ENCODE measurements at places on chromosomes 7 and 10.

- DNase-seq: no peak
Observed at GRCh38 chr7:12890586-12890985, 203.2 kb downstream of the ARL4A start.

- no peak for DNase-seq
Observed at GRCh38 chr7:107659666-107660065, 962 bp upstream of the SLC26A4 start.

DNA sequence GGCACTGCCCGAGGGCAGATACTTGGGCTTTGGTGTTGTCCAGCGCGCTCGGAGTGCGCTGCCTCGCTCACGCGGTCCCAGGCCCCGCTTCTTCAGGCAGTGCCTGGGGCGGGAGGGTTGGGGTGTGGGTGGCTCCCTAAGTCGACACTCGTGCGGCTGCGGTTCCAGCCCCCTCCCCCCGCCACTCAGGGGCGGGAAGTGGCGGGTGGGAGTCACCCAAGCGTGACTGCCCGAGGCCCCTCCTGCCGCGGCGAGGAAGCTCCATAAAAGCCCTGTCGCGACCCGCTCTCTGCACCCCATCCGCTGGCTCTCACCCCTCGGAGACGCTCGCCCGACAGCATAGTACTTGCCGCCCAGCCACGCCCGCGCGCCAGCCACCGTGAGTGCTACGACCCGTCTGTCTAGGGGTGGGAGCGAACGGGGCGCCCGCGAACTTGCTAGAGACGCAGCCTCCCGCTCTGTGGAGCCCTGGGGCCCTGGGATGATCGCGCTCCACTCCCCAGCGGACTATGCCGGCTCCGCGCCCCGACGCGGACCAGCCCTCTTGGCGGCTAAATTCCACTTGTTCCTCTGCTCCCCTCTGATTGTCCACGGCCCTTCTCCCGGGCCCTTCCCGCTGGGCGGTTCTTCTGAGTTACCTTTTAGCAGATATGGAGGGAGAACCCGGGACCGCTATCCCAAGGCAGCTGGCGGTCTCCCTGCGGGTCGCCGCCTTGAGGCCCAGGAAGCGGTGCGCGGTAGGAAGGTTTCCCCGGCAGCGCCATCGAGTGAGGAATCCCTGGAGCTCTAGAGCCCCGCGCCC lies at the start of gene NPY:
Gene NPY, plus strand, starts transcription at position 294 of the 802 bp plus-strand sequence. CDS start 1,051 bp downstream, outside the sequence.
- DNase-seq: no peak

GRCh38 chr10:5761220-5761619 lies 52.0 kb downstream of the GDI2 start:
- DNase-seq: no peak

DNA sequence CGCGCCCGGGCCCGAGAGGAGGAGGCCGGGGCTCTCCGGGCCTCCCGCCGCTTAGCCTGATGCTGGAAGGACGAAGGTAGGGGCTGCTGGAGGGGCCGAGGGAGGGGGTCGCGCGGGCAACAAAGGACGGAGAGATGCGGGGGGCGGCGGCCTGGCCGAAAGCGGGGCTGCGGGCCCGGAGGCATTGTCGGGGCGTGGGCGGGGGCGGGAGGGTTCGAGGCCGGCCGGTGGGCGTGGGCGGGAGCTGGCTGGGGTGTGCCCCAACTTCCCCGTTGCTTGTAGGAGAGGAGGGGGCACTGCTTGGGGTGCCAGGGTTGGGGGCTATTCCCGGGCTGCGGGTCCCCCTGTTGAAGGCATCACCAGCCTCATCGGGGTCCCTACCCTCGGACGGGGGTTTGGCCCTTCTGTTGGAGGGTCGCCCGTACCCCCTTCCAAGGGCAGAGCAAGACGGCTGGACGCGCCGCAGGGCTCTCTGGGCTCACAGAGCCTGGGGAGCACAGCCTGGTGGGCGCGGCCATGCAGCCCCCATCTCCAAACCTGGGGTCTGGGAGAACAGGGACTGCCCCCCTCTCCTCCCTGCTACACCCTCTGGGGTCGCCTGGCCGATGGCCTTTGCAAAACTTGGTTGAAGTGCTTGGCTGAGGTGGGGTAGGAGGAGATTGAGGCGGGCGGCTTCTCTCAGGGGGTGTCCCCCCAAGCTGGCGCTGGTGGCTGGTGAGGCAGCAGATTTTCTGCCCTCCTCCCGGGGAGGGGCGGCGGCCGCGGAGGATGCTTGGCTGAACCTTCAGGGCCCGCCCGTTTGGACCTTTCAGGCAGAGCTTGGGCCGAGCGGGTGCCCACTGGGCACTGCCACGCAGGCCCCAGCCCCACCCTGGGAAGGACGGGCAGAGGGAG lies 699 bp downstream of the CLIP2 start:
- no peak for DNase-seq

- DNase-seq: no peak
Observed at GRCh38 chr7:40675741-40676140, 540.9 kb downstream of the SUGCT start.

DNA sequence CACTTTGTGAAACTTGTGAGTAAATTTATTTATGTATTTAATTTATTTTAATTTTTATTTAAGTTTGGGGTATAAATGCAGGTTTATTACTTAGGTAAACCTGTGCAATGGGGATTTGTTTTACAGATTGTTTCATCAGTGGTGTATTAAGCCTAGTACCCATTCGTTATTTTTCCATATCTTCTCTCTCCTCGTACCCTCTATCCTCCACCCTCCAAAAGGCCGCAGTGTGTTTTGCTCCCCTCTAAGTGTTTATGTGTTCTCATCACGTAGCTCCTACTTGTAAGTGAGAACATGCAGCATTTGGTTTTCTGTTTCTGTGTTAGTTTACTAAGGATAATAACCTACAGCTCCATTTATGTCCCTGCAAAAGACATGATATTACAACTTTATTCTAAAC lies 145.4 kb upstream of the SMIM30 start:
- peak; percentile 27 for DNase-seq

DNA sequence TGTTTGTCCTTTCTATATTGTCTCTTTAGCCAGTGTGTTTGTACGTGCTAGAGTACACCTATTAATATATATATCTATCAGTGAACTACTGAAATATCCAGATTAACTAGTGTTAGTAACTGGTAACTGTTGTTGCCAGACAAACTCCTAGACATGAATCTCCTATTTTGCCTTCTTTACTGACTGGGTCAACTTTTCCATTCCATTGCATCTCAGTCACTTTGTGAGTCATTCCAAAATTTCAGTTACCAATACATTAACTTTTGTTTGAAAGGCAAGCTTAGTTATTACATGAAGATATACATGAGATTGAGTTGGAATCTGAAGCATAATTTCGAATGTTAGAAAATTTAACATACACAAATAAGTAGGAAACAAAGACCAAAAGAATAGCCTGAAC lies 51.4 kb downstream of the BTAF1 start:
- DNase-seq: no peak

DNA sequence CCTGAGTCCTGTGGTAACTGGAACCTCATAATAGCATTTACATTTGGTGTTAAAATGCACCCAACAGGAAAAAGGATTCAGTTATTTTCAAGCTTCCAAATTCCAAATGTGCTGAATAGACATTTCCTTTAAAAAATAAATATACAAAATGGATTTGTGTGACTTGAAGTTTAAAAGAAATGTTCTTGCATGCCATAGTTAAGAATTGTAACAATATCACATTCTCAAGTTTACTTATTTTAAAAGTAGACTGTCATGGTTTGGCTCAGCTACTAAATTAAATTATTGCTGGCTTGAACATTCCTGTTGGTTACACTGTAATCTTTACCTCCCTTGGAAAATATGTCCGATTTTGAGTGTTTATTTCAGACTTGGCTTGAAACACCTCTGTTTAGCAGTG lies 31.5 kb downstream of the BICC1 start:
- DNase-seq: no peak

DNA sequence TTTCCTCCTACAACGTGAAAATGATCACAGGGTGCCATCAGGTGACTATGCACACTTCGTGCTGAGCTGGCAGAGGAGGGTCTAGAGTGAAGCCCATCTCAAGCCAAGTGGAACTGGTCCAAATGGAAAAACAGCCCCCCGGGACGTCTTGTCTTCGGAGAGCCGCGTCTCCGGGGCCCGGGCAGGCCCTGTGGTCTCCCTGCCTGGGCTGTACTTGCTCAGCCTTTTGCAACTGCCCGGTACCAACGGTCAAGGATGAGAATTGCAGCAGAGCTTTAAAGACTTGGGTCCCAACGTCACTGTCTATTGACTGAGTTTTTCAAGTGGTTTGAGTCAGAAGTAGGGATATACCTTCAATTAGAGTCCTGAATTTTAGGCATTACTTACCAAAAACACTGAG lies 315.5 kb downstream of the PTPRN2 start:
- no peak for DNase-seq

DNA sequence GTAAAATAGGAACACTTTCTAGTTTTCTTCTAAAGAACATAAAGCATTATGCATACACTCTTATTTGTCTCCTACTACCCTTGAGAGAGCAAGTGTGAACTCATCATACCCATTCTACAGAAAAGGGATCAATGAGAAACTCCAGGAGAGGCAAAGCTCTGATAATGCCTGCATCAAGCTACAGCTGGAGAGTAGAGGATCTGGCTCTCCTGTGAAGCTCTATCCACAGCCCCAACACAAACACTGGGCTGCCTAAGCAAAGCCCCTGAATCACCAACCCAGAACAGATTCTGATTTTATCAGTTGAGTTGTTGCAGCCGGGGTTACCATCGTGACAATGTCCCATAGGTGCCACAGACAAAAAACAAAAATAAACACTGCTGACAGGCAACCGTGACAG lies 74.9 kb downstream of the NUDCD3 start:
- DNase-seq: no peak

GRCh38 chr10:30059209-30060107 lies at the start of gene JCAD:
Gene JCAD (minus strand): TSS chr10:30059586. CDS start chr10:30047812, 11,774 bp downstream.
- DNase-seq: no peak

DNA sequence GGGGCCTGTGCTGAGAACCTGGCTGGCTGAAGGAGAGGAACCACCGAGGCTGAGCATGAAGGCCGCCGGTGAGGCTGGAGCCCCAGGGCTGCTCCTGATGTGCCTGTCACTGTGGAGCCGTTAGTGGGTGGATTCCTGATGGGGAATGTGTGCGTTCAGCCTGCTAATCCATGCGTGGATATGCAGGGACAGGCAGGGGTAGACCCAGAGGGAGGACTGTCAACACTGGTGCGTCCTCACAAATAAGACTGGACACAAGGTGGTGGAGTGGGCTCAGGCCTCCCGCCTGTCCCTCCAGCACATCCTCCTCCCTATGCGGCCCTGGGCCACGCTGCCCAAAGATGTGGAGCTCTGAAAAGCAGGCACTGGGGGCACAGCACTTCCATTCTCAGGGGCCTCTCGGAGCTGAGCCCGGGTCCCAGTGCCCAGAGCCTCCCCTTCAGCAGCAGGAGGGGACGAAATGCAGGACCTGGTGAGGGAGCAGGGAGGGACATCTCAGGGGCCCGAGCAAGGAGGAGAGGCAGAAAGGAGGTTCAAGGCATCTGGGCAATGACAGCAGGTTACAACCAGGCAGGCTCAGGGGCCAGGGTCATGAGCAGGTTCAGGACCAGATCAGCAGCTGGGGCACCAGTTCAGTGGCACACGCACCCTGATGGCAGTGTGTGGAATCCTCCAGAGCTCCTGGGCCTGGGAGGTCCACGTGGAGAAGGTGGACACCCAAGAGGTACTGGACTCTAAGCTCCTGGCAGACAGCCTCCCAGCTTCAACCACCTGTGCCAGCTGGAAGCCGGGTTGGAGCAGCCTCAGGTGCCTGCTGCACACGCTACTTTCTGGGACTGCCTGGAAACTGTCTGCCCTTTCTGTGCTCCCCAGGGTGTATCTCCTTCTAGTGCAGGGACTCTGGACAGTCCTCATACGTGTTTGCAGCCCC lies 33.5 kb upstream of the ANTXRL start:
- no peak for DNase-seq

GRCh38 chr7:103660455-103661371 lies 214.7 kb upstream of the SLC26A5 start:
- DNase-seq: no peak

DNA sequence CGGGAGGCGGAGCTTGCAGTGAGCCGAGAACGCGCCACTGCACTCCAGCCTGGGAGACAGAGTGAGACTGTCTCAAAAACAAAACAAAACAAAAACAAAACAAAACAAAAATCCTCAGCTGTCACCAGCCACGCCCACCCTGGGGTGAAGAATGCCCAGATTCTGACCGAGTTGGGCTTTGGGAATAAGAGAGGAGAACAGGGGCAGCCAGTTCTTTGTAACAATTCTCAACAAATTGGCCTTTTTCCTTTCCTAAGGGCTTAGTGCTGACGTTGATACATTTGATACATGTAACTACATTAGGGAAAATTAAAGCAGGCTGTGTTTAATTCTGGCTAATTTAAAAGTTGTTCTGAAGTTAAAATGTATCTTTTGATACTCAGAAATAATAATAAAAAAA lies 121.0 kb downstream of the EPC1 start:
- DNase-seq: no peak

- no peak for DNase-seq
Observed at GRCh38 chr10:113552701-113553100, at the start of gene HABP2. Gene HABP2 (plus strand): TSS chr10:113553053. CDS start chr10:113553122, 69 bp downstream.

GRCh38 chr10:69786791-69787190 lies 14.9 kb upstream of the COL13A1 start:
- no peak for DNase-seq

DNA sequence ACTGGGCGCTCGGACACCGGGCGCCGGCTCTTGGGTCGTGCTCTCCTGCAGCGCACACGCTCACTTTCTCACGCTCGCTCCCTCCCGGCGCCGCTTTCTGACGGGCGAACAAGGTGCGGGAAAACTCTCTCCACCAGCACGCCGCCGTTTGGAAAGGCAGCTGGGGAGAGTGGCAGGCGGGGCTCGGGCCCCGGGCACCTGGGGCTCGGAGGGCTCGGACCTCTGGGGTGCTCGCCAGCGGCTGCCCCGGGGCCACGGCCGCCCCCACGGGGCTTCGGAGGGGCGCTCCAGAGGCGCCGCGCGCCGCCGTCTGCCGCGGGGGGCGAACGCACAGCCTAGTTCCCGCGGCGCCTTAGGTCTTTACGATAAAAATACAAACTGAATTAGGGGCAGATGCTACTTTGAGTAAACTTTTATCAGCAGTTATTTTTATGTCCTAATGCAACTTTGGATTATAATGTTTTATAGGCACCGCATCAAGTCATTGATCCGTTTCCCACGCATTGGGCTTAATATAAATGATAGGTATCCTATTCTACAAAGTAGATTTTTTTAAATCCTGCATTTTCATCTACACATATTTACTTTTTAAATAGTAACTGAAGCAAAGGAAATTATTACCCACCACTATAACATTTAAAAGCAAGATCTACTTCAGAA lies 535 bp upstream of the EPC1 start:
- no peak for DNase-seq

- no peak for DNase-seq
Observed at GRCh38 chr7:94439893-94440381, 45.2 kb downstream of the COL1A2 start.

DNA sequence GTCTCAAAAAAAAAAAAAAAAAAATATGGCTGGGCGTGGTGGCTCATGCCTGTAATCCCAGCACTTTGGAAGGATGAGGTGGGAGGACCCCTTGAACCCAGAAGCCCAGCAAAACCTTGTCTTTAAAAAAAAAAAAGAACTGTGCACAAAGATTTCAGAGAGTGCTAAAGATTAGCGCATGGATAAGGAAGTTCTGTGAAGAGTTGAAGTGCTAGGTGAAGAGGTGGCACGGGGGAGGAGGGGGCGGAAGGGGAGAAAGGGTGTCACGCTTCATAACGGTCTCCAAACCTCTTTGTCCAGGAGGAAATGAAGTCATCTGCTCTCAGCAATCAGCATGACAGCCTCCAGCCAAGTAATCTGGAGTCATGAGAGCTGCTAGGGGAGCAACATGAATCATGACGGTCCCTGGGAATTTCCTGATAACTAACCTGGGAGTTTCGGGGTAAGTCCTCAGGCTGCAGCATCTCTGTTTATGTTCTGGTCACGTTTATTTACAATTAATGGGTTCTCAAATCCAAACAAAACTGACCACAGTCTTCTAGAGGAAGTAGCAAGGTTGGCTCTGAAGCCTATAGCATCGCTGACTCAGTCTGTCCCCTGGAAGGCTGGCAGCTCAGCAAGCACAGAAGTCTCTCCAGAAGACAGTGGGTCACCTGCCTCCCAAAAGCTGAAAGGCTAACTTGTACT lies 1.9 kb upstream of the PLAU start:
- DNase-seq: no peak
